Stimulated activated CD4-positive, alpha-beta T cell treated with anti-CD3 and anti-CD28 coated beads, Interleukin-12 subunit alpha, Interleukin-12 subunit beta, amount 100 ng/mL, for 24 hours (primary cell): ENCODE measurements at places on chromosomes 2 and 18.

GRCh38 chr2:232950751-232951150 lies 62.3 kb downstream of the NGEF start:
- no peak for DNase-seq

DNA sequence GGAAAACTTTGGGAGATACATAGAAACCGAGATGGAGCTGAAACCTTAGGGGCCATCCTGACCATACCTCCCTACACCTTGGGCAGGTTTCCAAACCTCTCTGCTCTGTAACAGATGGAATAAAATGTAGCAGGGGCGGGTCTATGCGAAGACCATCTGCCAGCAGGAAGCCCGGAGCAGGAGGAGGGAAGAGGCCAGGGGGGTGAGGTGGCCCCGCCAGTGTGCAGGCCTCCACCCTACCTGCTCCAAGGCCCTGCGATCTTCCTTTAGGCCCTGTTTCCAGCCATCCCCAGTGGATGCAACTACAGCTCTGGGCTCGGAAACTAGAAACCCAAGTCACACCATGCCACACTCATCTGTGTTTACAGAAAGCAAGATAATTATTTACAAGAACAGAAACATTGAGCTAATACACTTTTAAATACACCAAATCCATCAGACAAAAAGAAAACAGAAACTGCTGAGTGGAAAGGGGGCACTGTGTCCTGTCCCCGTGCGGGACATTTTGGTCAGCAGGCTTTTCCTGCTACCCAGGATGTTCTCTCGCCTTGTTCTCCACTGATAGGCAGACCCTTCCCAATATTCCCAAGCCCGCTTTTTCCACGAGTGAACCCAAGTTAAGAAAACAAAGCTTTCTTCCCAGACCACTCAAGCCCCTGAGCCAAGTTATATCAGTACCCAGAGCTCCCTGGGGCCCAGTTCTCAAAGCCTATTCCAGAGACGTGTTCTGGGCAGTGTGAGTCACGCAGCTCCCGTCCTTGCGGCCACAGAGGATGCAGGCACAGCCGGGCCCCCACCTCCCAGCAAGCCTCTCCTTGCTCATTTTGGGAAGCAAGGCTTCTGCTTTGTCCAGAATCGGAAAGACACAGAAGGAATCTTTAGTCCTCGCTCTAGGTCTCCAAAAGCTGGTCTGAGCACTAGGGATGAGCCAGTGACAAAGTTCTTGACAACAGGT lies 17.3 kb downstream of the CIB4 start:
- no peak for DNase-seq

DNA sequence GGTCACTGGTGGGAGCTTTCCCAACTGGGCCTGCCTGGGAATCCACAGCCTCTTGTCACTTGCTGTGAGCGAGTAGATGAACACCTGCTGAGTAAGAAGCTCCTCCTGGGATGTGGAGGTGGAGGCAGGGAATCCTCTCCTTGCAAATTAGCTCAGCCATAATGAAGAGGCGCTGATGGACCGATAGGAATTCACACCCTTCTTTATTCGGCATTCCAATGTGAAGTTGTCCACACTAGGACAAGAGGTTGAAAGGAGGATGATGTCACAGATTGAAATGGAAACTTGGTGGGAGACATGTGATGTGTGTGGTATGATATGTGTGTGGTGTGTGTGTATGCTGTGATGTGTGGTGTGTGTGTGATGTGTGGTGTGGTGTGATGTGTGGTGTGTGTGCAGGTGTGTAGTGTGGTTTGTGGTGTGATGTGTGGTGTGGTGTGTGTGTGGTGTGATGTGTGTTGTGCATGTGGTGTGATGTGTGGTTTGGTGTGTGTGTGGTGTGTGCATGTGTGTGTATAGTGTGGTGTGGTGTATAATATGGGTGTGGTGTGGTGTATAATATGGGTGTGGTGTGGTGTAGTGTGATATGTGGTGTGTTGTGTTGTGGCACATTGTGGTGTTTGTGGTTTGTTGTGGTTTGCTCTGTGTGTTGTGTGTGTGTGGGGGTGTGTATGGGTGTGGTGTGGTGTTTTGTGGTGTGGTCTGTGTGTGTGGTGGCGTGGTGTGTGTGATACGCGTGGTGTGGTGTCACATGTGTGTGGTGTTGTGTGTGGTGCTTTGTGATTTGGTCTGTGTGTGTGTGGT lies 216.4 kb downstream of the BCL2 start:
- DNase-seq: no peak

DNA sequence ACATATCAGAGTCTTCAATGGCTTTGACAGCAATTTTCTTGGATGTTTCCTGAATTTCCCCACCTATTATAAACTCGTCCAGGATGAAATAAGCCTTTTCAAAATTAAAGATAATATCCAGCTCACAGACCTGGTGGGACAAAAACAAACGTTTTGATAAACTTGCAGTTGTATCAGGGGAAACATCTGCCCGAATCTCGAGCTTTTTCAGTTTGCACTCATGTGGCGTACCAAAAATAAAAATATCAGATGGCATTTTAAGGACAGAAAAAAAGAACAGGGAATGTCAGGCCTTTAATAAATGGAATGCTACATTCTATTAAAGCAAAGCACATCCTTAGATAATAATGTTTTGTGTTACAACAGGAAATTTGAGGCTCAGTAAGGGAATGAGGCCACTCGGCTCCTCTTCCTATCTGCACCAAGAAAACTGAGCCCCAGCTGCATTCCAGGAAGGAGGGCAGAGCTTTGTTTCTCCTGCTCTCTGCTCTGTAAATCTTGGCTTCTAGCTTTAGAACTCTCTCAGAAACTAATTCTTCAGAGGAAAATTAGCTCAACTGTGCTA lies 72.1 kb downstream of the AP1S3 start:
- DNase-seq: no peak

DNA sequence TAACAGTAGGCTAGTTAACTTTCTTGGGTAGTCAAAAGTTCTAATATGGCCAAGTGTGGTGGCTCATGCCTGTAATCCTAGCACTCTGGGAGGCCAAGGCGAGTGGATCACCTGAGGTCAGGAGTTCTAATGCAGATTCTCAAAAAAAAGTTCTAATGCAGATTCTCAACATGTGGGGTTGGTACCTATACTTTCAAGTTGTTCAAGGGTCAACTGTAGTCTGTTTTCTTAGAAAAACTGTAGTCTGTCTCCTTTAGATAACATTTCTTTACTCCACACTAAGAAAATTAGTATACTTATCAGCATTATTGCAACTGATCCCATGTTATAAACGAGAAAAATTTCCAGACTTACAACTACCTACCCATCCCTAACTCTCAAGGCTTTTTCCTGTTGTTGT lies 16.6 kb downstream of the INO80D start:
- no peak for DNase-seq

DNA sequence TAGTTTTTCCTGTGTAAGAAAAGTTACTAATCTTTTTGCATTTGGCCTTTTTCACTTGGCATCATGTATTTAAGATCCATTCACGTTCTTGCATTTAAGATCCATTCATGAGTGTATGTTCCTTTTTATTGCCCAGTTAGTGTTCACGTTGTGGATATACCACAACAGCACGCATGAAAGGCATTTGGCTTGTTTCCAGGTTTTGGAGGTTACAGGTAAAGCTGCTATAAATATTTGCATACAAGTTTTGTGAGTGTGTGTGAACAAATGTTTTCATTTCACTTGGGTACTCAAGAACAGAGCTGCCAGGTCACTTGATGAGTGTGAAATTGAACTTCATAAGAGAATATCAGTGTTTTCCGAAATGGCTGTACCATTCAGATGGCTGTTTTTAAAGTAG lies 121.2 kb downstream of the CCBE1 start:
- DNase-seq: no peak

GRCh38 chr2:130910931-130911330 lies 74.2 kb downstream of the ARHGEF4 start:
- DNase-seq: no peak

GRCh38 chr2:46798041-46798440 lies 117.6 kb downstream of the MCFD2 start:
- DNase-seq: no peak

GRCh38 chr2:215397632-215398341 lies 38.1 kb downstream of the FN1 start:
- no peak for DNase-seq

- no peak for DNase-seq
Observed at GRCh38 chr2:155356250-155356649, 657.8 kb downstream of the KCNJ3 start.

DNA sequence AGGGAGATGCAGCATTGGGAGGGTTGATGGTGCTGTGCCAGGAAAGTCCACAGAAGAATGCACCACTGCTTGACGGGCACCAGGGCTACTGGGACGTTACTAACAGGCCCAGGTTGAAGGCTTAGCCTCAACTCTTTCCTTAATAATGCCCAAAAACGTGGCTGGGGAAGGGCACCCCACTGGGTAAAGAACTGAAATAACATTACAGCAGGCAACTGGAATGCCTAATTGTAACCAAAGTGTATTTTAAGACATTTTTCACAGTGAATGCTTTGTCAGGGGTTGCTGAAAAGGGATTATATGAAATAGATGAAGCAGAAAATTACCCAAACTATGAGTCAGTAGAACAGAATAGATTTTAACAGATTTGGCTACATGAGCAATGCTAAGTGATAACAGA lies 191.3 kb downstream of the CMPK2 start:
- DNase-seq: no peak

DNA sequence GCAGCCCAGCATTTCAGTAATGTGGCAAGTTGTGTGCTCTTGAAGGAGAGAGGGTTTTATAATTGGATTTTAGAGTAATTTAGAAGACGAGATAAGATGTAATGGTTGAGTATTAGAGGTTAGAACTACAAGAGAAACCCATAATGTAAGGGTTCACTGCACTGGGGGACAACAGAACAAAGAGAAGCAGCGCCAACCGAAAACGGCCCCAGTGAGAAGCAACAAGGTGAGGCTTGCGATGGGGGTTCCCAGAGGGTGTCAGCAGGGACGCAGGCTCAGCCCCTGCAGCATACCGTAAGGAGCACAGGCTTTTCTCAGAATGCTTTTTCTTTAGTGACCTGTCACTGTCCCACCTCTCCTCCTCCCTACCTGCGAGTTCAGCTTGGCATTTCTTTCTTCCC lies 183.9 kb upstream of the ETAA1 start:
- DNase-seq: no peak

DNA sequence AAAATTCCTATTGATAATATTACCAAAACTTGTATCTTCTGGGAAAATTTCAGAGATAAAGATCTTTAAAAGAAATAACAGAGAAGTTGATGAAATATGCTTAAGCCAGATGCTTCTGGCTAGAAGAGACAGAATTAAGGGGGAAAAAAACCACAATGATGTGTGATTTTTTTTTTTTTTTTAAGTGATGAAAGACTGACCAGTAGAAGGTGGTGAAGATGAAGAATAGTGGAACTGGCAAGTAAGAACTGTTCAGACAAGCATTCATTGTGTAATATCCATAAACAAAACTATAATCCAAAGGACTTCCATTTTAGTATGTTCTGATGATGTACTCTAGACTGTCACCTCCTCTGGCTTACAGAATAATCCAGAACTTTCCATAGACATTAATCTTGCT lies 89.8 kb downstream of the INO80D start:
- DNase-seq: no peak

DNA sequence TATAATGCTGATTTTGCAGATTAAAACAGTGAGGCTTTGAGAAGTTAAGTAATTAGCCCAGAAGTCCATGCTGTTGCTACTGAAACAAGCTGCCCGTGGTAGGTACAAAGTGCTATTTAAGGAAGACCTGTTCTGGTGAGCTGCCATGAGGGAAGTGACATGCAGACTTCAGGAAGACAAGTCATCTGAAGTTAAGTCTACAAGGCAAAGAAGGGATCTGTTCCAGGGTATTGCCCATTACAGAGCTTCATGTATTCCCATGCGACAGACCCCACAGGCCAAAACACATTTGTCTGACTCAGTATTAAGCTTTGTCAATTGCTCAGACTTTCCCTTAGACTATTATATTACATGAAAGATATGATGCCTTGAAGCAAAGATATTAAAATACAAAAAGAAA lies 520.8 kb downstream of the FBXO15 start:
- DNase-seq: no peak

DNA sequence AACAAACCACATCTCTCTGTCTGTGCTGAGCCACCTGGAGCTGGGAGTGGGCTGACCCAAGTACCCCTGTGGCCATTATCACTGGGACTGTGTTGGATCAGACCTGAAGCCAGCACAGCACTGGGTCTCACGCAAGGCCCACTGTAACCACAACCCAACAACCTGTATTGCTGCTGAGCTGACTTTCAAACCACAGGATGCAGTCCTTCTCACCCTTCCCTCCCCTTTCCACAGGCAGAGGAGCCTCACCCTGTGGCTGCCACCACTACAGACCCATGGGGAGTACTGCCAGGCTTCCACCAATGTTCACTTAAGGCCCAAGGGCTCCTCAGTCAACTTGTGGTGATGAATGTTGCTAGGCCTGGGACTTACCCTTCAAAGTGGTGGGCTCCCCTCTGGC lies 135.7 kb downstream of the DIS3L2 start:
- DNase-seq: no peak

DNA sequence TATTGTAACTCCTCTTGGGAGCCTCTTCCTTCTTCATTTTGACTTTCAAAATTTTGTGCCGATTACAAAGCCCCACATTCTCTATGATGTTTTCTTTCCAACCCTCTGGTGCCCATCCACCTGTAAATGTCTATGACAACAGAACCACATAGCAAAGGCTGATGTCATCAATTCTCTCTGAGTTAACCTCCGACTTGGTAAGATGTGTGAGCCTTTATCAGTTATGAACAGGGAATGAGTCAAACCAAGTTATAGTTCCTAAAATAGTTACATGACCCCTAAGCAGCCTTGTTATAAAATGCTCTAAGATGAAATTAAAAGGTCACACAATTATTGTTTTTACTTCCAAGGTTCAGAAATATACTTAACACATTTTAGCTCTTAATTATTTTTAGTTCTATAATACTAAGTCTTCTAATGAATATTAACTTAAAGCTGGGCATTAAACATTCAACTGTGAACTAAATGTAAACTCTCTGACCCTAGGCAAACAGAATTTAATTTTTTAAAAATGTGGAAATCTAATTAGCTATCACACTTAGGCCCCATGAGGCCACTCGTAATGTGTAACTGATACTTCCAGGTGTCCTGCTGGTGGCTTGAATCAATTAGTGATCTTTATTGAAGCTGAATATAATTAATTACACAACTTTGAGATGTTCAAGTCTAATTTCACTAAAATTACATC lies 102.3 kb upstream of the CYRIA start:
- no peak for DNase-seq

- no peak for DNase-seq
Observed at GRCh38 chr18:55861266-55861665, 273.3 kb upstream of the TCF4 start.
